ENCODE measurements at places on chromosomes 1 and 21. TPM values are rescaled to one million over a fixed set of nuclear protein-coding genes. Genes with fewer than 3 reads are reported as not detected.

DNA sequence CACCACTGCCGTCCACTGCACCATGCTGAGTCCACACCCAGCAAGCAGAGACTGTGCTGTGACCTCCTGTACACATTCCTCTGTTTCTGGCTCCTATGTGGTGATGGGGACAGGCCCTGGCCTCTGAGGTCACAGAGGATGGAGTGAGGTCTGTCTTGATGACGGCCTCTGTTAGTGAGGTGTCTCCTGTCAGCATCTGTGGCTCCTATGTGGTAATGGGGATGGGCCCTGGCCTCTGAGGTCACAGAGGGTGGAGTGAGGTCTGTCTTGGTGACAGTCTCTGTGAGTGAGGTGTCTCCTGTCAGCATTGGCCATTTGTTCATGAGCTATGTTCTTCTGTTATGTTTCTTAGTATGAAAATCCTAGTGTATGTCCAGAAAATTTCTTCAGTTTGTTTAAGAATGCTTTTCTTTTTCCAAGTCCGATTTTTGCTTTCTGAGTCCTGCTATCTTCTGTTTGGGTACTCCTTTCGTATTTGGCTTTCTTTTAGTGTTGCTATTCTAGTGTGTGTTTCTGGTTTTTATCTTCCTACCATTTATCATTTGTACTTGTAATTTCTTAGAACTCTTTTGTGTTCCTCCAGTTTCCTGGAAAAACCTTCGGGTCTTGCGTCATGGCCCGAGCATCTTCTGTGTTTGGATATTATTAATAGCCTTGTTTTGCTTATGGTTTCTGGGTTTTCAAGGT is 13.4 kb downstream of the SNAP47 start:
- DNase-seq, result no peak

DNA sequence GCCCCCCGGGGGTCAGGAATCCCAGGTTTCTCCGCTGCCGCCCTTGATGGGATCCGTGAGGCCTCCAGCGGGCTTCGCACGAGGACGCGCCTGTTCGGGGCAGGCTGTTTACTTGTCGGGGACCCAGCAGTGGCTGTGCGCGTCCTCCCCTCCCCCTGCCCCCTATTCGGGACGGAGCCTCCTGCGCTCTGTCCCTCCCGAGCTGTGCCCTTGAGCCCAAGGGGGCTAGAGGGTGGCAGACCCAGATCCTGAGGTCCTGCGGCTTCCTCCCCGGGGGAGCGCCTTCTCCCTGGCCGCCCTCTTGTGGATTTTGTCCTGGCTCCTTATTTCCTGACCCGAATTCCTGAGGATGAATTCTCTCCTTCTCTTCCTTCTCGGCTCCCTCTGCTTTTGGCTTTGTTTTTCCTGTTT is 38.4 kb downstream of the PIK3CD start:
- no peak for DNase-seq

DNA sequence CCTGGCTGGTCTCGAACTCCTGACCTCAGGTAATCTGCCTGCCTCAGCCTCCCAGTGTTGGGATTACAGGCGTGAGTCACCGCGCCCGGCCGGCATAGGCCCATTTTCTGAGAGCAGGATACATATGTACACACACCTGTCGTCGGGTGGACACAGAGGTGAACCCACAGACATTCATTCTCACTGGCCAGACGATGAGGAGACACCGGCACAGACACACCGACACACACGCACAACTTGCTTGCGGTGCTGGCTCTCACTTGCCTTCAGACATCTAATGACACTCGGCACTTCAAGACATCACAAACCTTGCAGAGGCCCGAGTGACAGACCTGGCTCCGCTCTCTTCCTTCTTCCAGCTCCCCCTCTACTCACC is 579 bp downstream of the PTCH2 start:
- DNase-seq, result no peak

GRCh38 chr21:36507397-36508018 is 27.6 kb upstream of the CLDN14 start:
- DNase-seq, result no peak

Gene SH3D21
- 26.7 TPM for polyA plus RNA-seq

Gene DIO1
- 4.9 TPM for polyA plus RNA-seq

Gene KCNN3
- polyA plus RNA-seq, result 2.6 TPM

Gene ASPM
- 22.0 TPM for polyA plus RNA-seq

GRCh38 chr1:25433389-25434186 is 2.9 kb downstream of the MACO1 start:
- DNase-seq, result no peak

Gene CYP4A22
- 3.3 TPM for polyA plus RNA-seq

- DNase-seq, result no peak
Measured at GRCh38 chr1:221089273-221089672, 210.0 kb downstream of the HLX start.

DNA sequence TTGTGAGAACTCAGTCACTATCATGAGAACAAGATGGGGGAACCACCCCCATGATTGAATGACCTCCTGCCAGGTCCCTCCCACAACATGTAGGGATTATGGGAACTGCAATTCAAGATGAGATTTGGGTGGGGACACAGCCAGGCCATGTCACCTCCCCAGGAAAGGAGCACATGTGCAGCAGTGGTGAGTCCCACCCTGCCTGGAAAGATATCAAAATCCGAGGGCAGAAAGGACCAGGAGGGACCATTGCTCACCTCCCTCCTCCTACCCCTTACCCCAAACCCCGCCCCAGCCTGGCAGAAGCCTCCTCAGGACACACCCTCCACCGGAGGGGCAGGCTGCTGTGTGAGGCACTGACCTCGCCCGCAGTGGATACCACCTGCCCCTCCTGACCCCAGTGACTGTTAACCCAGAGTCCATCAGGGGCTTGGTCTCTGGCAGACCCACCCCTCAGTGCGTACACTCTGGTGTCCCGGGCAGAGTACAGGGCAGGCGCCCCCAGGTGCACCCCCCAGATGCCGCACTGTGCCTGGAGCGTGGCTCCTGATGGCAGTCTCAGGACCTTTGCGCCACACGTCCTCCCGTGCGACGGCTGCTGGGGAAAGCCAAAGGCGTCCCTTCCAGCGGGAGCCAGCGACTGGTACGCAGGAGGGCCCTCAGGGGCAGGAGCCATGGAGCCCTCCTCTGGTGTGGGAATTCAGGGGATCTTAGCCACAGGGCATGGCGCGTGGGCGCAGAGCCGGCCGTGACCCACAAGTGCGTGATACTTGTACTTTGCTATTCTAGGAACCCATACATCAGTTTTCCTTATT is 20.9 kb downstream of the PDXK start:
- DNase-seq, result no peak

GRCh38 chr1:6893388-6893787 is 108.1 kb downstream of the CAMTA1 start:
- DNase-seq, result no peak

DNA sequence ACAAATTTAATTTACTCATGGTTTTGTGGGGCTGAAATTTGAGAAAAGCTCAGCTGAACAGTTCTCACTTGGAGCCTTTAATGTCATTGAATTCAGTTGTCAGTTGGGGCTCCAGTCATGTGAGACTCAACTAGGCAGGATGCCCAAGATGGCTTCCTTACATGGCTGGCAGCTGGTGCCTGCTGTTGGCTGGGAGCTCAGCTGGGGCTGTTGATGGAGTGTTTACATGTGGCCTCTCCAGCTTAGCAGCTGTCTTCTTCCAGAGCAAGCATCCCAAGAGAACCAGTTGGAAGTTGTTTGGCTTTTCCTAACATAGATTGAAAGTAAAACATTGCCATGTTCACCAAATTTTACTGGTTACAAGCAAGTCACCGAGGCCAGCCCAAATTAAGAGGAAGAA is 81.8 kb upstream of the KCNA3 start:
- no peak for DNase-seq

GRCh38 chr1:151435174-151435573 is 24.1 kb downstream of the POGZ start:
- DNase-seq, result no peak

Gene PLEKHG5
- polyA plus RNA-seq, result 23.5 TPM

- no peak for DNase-seq
Measured at GRCh38 chr1:17926906-17927305, 171.8 kb downstream of the ACTL8 start.

DNA sequence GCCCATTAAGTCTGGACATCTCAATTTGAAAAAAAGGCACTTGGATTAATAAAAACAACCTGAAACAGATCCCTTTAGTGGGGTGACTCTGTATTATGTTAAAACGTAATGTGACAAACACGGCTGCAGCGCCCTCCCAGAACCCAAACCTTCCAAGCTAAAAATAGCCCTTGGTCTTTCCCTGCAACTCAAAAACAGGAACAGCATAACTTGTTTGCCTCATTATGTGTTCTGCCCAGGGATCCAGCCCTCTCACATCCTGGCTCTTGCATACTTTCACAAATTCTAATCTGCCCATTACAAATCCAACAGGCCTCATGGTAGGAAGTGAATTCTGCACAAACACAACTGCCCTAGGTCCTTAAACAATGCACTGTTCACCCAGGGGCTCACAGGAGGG is 94.7 kb upstream of the GADD45A start:
- no peak for DNase-seq

Gene ADAMTSL4
- polyA plus RNA-seq, result 16.2 TPM

Gene IL24
- 0.52 TPM for polyA plus RNA-seq

Gene TCEANC2
- polyA plus RNA-seq, result 10.3 TPM

Gene BCAS2
- polyA plus RNA-seq, result 52.8 TPM

GRCh38 chr1:29453502-29454240 is 217.3 kb downstream of the PTPRU start:
- DNase-seq, result no peak

DNA sequence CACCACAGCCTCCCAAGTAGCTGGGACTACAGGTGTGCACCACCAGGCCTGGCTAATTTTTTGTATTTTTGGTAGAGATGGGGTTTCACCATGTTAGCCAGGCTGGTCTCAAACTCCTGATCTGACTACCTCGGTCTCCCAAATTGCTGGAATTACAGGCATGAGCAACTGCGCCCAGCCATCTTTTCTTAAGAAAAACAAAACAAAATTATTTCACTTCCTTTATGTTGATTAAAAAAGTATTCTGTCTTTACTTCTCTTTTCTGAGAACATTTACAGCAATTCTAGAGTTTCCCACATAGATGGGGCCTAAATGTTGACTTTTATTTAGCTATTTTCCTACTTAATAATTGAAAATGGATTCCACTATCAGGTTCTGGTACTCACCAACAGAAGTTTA is 17.3 kb upstream of the TMEM183A start:
- no peak for DNase-seq

Gene OR2L5
- polyA plus RNA-seq, result not detected

DNA sequence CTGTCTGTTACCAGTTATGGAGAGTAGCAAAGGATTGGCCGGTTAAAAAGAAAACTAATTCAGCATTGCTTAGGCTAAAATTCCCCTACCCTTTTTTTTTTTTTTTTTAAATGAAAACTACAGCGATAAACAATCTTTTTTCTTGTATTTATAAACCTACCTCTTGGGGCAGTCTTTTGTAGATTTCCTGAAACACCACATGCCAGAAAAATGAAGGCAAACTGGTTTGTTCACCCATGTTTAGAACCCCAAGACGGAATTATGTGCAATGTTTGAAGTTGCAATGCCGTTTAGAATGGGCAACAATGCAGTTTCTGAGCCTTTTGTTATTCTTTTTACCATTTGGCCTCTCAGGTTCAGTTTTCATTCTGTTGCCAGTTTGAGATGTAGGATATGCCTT is 59.1 kb downstream of the PRDM2 start:
- DNase-seq, result peak; percentile 65

Gene FGR
- 1.2 TPM for polyA plus RNA-seq

Gene LEMD1
- 3.0 TPM for polyA plus RNA-seq

Gene CHD5
- polyA plus RNA-seq, result 0.14 TPM

DNA sequence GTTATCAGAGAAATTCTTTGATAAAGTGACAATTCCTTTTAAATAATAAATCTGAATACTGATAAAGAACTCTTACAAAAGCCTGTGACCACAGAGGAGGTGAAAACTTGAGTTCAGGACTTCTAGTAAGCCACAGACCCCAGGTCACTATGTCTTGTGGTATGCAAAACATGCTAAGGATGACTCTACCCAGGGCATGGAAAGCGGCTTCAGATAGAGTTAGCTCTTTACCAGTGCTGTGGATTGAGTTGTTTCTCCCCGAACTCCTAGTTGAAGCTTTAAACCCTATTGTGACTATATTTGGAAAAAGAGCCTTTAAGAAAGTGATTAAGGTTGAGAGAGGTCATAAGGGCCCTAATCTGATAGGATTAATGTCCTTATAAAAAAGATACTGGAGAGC is 42.3 kb downstream of the HLX start:
- DNase-seq, result no peak

Gene TMEM222
- polyA plus RNA-seq, result 34.7 TPM

- DNase-seq, result no peak
Measured at GRCh38 chr21:39651206-39651605, 38.5 kb downstream of the B3GALT5 start.

DNA sequence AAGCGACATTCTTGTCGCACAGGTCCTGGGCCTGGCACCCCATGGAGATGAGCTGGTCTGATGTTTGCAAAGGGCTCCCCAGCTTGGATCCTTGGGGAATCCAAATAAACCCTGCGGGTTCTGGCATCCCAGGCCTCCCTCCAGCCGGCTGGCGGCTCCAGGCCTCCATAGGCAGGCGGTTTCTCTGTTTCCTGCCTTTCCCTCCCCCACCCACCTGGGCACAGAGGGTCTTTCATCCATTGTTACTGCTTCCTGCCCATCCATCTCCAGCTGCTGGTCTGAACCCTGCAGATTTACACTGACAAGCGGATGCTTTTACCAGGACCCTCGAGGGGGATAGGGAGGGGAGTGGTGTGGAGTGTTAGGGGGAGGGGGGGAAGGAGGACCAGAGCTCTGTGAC is 39.1 kb upstream of the ID3 start:
- DNase-seq, result peak; percentile 57

Gene FAM177B
- 0.27 TPM for polyA plus RNA-seq

DNA sequence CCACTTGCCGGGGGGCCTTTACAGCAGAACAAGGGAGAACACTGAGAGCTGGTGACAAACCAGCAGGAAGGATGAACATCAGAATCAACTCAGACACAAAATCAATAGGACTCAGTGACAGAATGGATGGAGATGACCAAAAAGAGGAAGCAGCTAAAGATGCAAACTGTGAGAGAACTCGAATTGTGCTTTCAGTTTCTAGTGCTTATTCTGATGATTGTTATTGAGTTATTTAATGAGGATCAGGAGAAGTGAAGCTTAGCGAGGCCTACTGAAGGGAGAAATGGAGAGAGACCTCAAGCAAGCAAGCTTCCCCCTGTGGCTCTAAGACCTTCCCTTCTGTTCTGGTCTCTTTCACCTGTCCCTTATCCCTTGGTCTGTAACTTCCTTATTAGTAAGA is 30.3 kb upstream of the TMEM125 start:
- DNase-seq, result no peak

- DNase-seq, result no peak
Measured at GRCh38 chr21:45347048-45347711, 57.8 kb upstream of the COL18A1 start.

GRCh38 chr1:165306543-165307434 is 49.7 kb downstream of the LMX1A start:
- no peak for DNase-seq

Measured in left renal pelvis (tissue), 4 donors.